ENCODE measurements at places on chromosomes 2 and 18. TPM values are rescaled to one million over a fixed set of nuclear protein-coding genes. Genes with fewer than 3 reads are reported as not detected.

NTSR2 gene
- not detected for total RNA-seq

ZSWIM2 gene
- not detected for total RNA-seq

PSMD1 gene
- 88.5 TPM for total RNA-seq

DNA sequence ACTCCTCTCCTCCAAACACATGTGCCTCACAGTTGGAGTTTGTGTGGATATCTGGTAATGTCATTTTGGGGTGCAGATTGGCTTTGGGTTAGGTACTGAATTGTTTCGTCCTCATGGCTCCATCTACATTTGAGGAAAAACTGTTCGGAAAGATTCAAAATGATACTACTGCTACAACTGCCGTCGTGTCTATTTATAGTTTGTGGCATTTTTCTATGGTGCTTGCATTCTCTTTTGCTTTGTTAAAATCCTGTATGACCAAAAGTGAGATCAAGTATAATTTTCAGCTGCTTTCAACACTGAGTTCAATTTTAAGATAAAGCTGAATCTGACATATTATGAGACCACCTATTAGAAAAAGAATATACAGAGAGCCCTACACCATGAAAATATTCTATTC lies 176.3 kb upstream of the DSEL start:
- no peaks in the 10 kb centered on the region for H3K36me3 ChIP-seq
- H3K27ac ChIP-seq = no peak overlapping the region
- DNase-seq = no peak
- no peaks in the 10 kb centered on the region for H3K27me3 ChIP-seq
- no peak overlapping the region for H3K4me3 ChIP-seq
- no peaks in the 10 kb centered on the region for H3K4me1 ChIP-seq

DNA sequence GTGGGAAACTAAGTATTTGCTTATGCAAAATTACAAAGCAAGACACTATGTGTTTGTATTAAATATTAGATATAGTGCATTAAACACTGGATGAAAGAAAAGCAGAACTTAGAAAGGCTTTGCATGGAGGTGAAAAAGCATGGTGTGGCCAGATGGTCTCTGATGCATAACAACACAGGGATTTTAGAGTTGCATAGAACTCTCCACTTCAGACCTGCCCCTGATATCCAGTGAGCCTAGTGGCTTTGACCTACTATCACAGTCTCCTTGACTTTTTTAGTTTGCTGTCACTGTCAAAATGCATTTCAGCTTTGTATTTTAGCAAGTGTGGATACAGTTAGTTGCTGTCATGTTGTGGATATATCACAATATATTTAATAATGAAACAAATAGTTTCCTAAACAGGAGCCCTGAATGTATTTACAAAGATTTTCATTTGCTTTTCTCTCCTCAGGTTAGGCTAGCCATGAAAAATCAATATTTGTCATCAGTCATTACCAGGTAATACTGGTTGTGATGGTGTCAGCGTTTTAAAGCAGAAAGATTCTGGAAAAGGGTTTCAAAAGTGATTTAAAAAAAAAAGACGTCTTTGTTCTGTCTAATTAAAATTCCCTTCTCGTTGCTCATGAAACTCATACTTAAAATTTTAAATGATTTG lies 5.2 kb downstream of the CSRNP3 start:
- no peaks in the 10 kb centered on the region for H3K4me1 ChIP-seq
- H3K27me3 ChIP-seq = peaks cover 47% of the 10 kb centered on the region
- H3K27ac ChIP-seq = no peak overlapping the region
- H3K36me3 ChIP-seq = no peaks in the 10 kb centered on the region

DNA sequence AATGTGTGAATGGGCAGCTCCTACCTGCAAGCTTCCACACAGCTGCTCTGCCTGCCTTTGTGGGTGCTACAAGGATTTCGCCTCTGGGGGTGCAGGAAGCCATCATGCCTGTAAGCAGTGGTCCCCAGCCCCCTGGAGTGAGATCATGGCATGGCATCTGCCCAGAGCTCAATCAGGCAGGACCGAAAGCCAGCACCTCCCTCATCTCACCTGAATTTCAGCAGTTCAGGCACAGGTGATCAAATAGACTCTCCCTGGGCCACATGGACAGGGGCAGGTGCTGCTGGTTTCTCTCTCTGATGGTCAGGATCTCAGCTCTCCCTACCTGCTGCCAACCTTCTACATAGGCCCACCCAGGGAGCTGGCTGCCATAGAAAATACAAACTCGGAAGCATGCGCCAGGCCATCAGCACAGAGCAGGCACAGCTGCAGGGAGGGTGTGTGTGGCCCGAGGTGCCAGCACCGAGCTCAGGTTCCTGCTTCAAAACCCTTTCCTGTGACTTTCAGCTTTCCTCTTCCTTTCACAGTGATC lies 133.2 kb upstream of the ID2 start:
- DNase-seq = no peak
- no peaks in the 10 kb centered on the region for H3K27me3 ChIP-seq
- H3K36me3 ChIP-seq = no peaks in the 10 kb centered on the region
- no peak overlapping the region for H3K27ac ChIP-seq

- no peaks in the 10 kb centered on the region for H3K27me3 ChIP-seq
- no peak overlapping the region for H3K27ac ChIP-seq
- H3K4me3 ChIP-seq = no peak overlapping the region
- peaks cover 5% of the 10 kb centered on the region for H3K4me1 ChIP-seq
Observed at GRCh38 chr2:112906276-112906675, 4.7 kb upstream of the IL37 start.

DNA sequence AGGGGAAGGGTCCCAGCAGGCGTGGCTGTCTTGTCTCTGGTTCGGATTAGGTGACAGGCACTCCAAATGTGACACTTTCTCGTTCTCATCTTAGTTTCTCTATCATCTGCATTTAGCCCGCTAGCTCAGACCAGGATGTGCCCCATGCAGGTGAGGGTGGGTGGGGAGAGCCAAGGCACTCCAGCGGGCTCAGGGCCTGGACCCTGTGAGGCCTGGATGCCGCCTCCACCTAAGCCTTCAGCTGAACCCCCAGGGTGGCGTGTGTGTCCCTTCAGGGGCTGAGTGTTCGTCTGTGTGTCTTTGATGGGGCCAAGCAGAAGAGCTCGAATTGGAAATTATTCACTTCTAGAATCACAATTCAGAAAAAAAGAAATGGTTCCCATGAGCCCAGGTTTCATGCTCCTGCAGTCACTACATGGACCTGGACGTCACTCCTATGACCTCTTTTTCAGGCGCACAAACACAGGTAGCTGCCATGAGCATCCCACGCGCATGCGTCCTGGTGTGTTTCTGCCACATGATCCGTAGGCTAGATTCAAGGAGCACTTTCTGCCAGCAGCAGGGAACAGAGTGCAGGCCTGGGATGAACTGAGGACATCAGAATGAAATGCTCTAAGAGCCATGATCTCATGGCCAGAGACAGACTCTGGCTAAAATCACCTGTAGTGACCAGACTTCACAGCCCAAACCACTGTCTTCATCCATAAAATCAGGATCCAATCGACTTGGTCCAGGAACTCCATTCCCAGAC lies 25.8 kb downstream of the CIDEA start:
- no peak overlapping the region for H3K4me3 ChIP-seq
- no peaks in the 10 kb centered on the region for H3K36me3 ChIP-seq
- H3K4me1 ChIP-seq = peaks cover 27% of the 10 kb centered on the region
- H3K27me3 ChIP-seq = no peaks in the 10 kb centered on the region

DNA sequence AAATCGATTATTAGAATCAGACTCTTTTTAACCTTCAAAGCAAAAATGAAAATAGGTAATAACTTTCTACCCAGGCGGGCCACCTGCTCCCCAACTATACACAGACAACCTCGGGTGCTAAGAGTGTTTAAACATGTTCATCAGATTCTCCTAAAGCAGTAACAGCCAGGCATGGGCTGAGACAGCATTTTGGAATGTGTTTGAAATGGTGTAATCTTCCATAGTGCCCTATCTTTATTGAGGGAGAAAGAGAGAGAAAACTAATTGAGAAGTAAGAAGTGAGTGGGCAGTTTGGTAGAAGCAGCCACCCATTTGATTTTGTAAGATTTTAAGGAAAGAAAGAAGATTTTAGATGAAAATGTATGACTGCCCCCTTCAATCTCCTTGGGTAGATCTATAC lies 196.1 kb upstream of the CTAGE1 start:
- H3K27me3 ChIP-seq = no peaks in the 10 kb centered on the region
- no peak for DNase-seq
- H3K27ac ChIP-seq = no peak overlapping the region
- H3K4me1 ChIP-seq = peaks cover 6% of the 10 kb centered on the region
- no peak overlapping the region for H3K4me3 ChIP-seq
- H3K36me3 ChIP-seq = no peaks in the 10 kb centered on the region

DNA sequence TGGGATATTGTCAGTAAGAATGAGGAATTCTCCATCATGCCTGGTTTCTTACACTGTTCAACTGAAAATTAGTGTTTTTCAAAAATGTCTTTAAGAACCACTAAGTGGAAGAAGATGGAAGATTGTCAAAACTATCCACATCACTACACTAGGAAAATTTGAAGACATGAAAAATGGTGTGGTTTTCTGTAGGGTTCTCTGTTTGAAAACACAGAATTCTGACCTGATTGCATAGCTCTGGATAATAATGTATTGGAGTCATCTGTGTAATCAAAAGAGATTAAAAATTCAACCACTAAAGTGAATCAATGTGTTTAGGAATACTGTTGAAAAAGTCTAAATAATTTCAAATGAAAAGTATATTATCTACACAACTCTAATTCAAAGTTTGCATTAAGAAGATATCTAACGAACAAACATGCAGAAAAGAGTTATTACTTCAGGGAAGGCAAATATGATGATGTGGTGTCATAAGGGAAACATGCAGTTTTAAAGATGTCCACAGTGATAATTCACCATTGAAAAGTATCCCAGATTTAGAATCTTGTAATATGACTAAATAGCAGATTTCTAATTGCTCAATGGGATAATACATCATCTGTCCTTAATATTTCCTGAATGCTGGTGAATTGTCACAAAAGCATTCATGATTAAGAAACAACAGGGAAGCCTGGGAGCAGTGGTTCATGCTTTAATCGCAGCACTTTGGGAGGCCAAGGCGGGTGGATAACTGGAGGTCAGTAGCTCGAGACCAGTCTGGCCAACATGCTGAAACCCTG lies 116.9 kb downstream of the ERBB4 start:
- no peaks in the 10 kb centered on the region for H3K4me1 ChIP-seq
- H3K27me3 ChIP-seq = peaks cover 55% of the 10 kb centered on the region
- DNase-seq = no peak
- no peaks in the 10 kb centered on the region for H3K36me3 ChIP-seq
- no peak overlapping the region for H3K4me3 ChIP-seq

DNA sequence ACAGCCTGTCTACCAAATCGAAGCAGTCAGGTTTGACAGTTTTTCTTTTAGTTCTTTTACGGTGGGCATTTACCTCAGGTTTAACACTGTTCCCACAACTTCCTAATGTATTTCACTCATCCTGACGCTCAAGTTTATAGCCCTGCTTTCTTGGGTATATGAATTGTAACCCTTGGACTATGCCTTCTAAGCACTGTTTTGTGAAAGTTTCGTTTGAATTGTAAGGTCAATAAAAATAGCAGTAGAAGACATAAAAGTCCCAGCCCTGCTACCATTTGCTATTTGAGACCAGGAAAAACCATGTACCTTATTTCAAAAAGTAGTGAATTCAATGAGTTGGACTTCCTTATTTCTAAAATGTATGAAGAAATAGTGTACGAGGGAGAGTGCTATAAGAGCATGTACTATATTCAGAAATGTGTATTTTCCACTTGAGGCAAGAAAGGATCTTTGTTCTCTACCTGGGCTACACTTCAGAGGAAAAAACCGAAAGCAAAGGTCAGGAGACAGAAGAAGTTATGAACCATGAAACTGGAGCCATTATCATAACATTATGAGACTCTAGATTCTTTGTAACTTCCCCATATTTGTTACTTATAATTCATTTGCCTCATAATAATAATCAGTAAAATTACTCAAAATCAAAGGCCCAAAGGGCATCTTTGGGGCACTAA lies 1.9 kb upstream of the ZC3H15 start:
- no peak for DNase-seq
- H3K27ac ChIP-seq = peak overlapping the region; percentile 91
- H3K36me3 ChIP-seq = peaks cover 6% of the 10 kb centered on the region
- peaks cover 38% of the 10 kb centered on the region for H3K4me1 ChIP-seq

- H3K4me3 ChIP-seq = no peak overlapping the region
- H3K27me3 ChIP-seq = peaks cover 25% of the 10 kb centered on the region
- no peak overlapping the region for H3K27ac ChIP-seq
Observed at GRCh38 chr2:234580686-234581085, 83.8 kb upstream of the ARL4C start.

DNA sequence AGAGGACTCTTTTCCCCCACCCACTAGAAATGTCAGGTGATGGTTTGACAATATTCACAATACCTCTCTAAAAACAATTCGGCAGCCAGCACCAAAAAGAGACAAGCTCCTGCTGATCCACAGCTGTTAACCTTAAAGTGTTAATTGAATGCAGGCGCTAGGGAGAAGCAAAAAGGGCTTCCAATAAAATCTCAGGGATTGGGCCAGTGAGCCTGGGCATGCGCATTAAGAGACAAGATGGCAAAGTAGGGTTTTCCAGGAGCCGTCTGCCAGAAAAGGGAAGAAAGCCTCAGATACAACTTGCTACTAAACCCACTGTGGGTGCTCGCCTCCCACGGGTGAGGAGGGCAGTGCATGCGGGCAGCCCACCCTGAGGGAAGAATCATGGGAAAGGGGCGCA lies 98.8 kb downstream of the HS6ST1 start:
- DNase-seq = no peak
- H3K4me3 ChIP-seq = no peak overlapping the region
- H3K36me3 ChIP-seq = no peaks in the 10 kb centered on the region
- H3K27me3 ChIP-seq = no peaks in the 10 kb centered on the region

DNA sequence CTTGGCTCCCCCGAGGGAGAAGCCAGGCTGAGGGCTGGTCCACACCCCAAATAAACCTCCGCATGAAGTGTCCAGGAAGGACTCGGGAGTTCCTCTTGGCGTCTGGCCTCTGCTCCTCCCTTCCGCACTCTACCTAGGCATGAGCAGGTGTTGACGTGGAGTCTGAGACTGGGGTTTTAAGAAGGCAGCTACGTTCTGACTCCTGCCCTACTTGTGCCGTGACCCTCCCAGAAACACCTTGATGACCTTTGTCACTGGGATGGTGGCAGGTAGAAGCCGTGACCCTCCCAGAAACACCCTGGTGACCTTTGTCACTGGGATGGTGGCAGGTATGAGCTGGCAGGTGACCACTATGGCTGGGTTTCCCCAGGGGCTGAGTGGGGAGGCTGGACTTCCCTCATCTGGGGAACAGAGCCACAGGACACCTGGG lies 54.8 kb downstream of the HS6ST1 start:
- H3K4me1 ChIP-seq = no peaks in the 10 kb centered on the region
- H3K4me3 ChIP-seq = no peak overlapping the region
- DNase-seq = no peak
- H3K36me3 ChIP-seq = peaks cover 6% of the 10 kb centered on the region
- H3K27me3 ChIP-seq = no peaks in the 10 kb centered on the region

- no peaks in the 10 kb centered on the region for H3K36me3 ChIP-seq
- H3K4me3 ChIP-seq = no peak overlapping the region
- peak; percentile 38 for DNase-seq
- no peak overlapping the region for H3K27ac ChIP-seq
- no peaks in the 10 kb centered on the region for H3K27me3 ChIP-seq
Observed at GRCh38 chr2:204491528-204491927, 53.7 kb upstream of the PARD3B start.

GRCh38 chr2:85707304-85707703 lies 13.1 kb downstream of the GNLY start:
- H3K4me1 ChIP-seq = peaks cover 56% of the 10 kb centered on the region
- H3K4me3 ChIP-seq = peak overlapping the region; percentile 36

Measured in MCF 10A (cell line).